ENCODE measurements at places on chromosomes 5 and 9.

GRCh38 chr9:127505396-127506116 is 54.2 kb downstream of the LRSAM1 start:
- peak; percentile 76 for DNase-seq

DNA sequence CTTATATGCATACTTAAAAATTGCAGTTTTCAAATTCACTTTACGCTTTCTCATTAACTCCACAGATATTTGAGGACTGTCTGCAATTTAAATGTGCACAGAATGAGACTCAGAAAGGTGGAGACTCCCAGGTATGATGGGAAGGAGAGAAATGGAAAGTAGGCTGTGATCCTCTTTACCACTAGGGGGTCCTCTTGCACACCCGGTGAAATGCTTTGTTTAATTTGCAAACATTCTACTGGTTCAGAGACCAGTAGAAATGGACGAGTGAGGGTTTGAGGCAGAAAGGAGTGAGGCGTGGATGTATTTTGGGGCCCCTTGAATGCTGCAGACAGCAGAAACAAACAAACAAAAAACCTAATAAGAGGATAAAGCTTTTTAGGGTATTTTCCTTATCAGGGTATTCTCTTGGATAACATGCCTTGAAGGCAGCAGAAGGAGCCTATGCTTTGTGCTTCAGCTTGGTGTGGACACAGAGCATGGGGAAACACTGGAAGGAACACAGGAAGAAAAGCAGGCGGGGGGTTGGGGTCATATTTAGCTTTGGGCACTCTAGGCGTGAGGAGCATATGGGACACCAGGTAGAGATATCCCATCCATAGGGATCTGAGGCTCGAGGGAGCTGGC is 410.1 kb downstream of the DMRT2 start:
- no peak for DNase-seq

GRCh38 chr5:170499621-170500020 is 4.2 kb upstream of the KCNIP1 start:
- DNase-seq, result no peak

DNA sequence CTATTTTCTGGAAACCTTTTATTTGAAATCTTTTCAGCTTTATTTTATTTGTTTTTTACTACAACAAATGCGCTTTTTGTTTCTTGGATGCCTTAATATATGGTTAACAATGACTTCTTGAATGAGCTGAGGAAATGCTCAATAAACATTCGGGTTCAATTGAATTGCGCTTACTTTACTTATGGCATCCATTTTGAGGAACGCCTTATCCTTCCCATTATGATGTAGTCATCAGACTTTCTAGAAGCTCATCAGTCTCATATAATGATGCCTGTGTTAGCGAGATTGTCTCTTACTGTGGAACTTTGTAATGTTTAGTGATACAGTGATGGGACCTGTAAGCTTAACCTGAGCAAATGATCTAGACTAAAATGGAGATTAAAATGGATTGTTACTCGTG is 916 bp downstream of the SHLD3 start:
- DNase-seq, result no peak

- DNase-seq, result no peak
These were observed 102.2 kb upstream of the GNA14 start for GRCh38 chr9:77750284-77750683.

DNA sequence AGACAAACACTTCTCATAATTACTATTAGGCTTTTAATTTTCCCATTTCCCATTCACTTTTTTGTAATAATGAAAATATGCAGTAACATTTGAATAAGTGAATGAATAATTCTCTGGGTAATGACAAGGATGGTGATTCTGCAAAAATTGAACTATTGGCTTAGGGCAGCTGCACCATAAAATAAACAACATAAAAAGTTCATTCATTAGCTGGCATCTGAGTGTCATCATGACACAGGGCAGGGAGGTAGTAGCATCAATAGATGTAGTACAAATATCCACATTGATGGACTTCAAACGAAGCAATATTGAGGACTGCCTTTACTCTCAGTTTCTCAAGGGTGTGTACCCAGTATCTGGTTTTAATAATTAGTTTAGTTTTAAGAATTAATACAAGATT is 4.9 kb downstream of the MEGF10 start:
- DNase-seq, result no peak

- DNase-seq, result no peak
These were observed 22.2 kb upstream of the MGAT1 start for GRCh38 chr5:180824630-180825476.

GRCh38 chr5:93421987-93422401 is 159.0 kb downstream of the NR2F1-AS1 start:
- peak; percentile 72 for DNase-seq

DNA sequence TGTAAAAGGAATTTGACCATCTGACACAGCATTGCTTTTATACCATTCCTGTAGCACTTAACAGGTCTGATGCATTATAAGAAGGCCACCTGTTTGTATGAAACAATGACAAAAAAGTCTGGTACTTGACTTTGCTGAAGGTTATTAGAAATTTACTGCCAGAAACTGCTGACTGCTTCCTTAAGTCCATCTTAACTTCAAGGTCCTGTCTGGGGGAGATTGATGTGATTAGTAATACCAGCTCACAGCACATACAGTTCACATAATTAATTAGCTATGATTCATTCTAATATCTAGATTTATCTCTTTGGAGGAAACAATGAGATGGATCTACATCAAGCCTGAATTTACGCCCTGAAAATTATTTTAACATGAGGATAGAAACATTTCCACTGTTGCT is 49.6 kb upstream of the TEK start:
- no peak for DNase-seq

DNA sequence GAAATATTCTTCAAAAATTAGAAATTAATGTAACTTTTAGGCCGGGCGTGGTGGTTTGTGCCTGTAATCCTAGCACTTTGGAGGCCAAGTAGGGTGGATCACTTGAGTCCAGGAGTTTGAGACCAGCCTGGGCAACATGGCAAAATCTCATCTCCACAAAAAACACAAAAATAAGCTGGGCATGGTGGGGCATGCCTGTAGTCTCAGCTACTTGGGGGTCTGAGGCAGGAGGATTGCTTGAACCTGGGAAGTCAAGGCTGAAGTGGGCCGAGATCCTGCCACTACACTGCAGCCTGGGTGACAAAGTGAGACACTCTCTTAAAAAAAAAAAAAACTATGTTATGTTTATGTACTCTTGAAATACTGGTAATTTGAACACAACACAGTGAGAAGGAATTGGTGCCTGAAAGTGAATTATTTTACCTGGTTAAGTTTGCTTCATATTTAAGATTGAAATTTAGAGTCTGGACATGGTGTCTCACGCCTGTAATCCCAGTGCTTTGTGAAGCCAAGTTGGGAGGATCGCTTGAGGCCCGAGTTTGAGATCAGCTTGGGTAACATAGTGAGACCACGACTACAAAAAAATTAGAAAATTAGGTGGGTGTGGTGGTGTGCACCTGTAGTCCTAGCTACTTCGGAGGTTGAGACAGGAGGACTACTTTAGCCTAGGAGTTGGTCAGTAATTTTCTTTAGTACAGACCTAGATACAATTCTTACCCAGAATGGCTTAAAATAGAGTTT is 15.0 kb downstream of the ARRDC3 start:
- no peak for DNase-seq

- no peak for DNase-seq
These were observed 34.0 kb downstream of the IDNK start for GRCh38 chr9:83656952-83657351.

DNA sequence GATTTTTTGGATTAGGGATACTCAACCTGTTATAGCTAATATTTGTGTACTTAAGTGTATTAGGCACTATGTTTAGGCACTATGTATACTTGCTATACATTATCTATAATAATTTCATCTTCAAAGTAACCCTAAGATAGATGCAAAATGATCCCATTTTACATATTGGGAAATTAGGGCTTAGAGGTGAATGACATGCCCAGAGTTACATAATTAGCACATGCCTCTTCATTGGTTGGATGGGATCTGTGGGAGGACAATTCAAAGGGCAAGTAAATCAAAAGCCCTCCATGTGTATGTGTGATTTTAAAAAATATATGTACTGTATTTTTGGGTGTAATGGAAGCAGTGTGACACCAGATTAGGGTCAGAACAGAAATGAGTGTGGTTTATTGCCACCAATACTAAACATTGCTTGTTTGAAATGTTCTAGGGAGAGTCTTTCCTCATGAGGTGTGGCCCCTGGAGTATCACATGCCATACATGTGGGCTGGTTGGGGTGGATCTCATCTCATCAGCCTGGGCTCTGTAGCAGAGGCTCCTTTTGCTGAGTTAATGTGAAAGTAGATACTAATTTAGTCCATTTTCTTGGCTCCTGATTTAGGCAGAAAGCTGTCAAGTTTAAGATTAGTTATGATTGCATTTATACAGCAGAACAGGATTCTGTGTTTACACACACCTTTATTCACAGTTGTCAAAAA is 5.5 kb downstream of the C9orf85 start:
- DNase-seq, result no peak

DNA sequence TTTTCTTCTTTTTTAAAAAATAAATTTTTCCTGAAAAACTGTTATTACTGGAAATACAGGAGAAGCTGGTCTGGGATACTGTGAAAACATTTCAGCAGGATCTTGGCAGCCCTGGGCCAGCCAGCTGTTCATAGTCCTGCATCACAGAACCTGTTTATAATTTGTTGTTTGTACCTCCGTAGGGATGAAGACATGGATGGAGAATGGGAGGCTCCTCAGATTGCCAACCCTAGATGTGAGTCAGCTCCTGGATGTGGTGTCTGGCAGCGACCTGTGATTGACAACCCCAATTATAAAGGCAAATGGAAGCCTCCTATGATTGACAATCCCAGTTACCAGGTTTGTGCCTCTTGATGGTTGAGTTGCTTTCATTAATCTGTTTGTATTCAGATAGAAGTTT is 12.4 kb upstream of the MAML1 start:
- DNase-seq, result no peak

DNA sequence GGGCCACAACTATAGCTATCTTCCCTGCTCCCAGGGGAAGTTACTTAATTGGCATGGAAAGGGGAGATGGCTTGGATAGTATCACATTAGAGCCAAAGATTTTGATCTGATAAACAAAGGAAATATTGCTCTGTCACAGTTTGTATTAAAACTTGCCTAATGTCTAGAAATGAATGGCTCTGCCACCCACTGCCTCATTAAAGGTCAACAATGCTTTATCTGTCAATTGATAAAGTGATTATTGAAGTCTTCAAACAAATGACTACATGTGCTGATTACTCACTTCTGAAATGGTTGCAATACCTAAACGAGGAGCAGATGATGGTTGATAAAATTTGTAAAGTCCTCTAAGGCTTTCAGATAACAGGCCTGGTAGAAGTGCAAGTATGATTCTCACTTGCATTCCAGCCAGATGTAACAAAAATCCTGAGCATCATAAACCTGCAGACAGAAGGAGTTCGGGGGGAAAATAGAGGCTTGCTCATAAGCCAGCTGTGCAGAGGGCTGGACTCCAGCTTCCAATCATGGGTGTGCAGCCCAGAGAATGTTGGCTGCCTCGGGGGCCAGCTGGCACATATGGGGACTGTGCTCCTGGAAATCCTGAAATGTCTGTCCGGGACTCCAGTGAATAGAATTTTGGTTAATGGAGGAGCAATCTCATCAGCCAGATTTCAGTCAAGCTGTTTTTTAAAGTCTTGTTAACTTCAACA is 200.5 kb upstream of the SLC27A6 start:
- DNase-seq, result no peak

GRCh38 chr9:95399261-95399660 is 81.8 kb upstream of the FANCC start:
- DNase-seq, result no peak

- no peak for DNase-seq
These were observed 113.4 kb downstream of the FRMD3 start for GRCh38 chr9:83424831-83425230.

- DNase-seq, result no peak
These were observed 42.1 kb upstream of the CDH18 start for GRCh38 chr5:20030125-20030524.

DNA sequence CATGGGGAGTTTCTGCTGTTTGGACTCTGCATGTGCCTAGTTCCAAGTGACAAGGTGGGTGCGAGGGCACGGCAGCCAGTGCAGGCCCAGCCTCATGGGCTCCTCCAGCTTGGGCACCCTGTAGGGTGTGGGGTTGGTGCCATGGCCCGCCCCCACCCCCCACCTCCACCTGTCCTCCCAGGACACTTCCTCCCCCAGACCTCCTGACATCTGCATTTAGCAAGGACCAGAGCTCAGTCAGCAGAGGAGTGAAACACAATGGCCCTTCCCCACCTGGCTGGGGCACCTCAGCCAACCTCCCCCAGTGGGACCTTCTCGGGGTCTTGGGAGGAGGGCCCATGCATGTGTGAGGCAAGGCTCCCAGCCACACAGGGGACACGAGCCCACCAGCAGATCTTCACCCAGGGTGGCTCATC is 1.9 kb upstream of the NKD2 start:
- no peak for DNase-seq

GRCh38 chr9:19471737-19472648 is 63.2 kb downstream of the ACER2 start:
- peak; percentile 88 for DNase-seq

DNA sequence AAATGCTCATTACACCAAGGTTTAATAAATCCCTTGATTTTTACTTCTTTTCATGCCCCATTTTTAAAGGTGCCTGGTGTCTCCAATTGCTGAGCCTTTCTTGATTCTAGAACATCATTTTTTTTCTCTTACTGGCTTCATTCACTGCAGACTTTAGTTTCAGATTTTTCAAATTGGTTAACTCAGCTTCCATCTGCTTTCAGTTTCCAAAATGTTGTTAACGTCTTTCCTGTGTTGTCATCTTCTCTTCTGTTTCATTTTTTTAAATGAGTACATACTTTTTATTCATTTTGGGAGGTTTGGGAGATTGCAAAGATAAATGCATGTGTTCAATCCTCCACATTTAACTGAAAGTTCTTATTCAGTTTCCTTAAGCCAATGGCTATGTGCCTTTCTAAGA is 126.4 kb upstream of the CCNG1 start:
- DNase-seq, result no peak

- DNase-seq, result no peak
These were observed 13.6 kb downstream of the OTULINL start for GRCh38 chr5:14595189-14595588.

- DNase-seq, result peak; percentile 85
These were observed 21.5 kb downstream of the TNFSF8 start for GRCh38 chr9:114908805-114909448.

- no peak for DNase-seq
These were observed 8.6 kb downstream of the HAPLN1 start for GRCh38 chr5:83711982-83712601.

GRCh38 chr5:14510880-14511279 is 70.7 kb upstream of the OTULINL start:
- no peak for DNase-seq

- no peak for DNase-seq
These were observed 12.9 kb downstream of the ABCA1 start for GRCh38 chr9:104915049-104915448.

- peak; percentile 86 for DNase-seq
These were observed 13.3 kb downstream of the ALDH1B1 start for GRCh38 chr9:38405785-38406184.

GRCh38 chr5:83866181-83866580 is 145.5 kb upstream of the HAPLN1 start:
- no peak for DNase-seq

- no peak for DNase-seq
These were observed 11.6 kb upstream of the DBN1 start for GRCh38 chr5:177484902-177485549.

GRCh38 chr9:117987945-117988344 is 283.7 kb downstream of the TLR4 start:
- no peak for DNase-seq

Measured in islet precursor cell (in vitro differentiated cells).